ENCODE measurements at places on chromosomes 3 and 15.

GRCh38 chr3:24225385-24225950 is 269.2 kb downstream of the THRB start:
- no peak for DNase-seq

GRCh38 chr3:144308396-144308795 is 336.8 kb downstream of the DIPK2A start:
- DNase-seq: no peak

DNA sequence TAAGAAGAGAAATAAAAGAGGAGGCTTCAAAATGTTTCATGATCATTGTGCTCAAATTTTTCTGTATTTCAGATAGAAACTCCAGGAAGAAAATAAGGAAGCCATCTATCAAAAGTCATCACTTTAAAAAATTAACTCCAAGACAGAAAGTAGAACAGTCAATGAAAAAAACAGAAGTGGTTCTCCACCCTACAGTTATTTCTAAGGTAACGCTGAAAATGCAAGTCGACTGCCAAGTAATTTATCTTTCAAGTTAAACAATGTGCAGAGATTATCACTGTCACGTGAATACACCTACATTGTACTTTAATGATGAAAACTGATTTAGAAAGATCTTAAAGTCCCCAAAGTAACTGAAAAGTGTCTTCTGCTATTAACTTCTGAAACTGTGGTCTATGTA is 78.5 kb upstream of the SNRPA1 start:
- DNase-seq: no peak

DNA sequence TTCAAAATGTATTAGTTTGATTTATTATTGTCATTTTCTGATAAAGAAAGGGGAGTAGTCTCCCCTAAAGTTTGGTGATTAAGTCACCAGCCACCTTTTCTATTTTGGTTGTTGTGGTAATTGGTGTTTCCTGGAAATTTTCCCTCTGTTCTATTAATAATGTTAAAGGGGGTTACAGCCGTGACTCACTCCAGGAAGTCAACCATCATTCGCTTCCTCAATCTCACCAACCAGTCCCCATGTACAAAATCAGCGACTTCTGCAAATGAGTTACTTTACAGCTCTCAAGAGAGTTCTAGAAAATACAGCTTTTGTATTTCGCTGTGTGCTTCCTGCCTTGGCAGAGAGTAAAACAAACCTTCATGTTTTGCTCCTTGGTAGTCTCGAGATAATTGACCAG is 285.1 kb downstream of the LPP start:
- peak; percentile 9 for DNase-seq

DNA sequence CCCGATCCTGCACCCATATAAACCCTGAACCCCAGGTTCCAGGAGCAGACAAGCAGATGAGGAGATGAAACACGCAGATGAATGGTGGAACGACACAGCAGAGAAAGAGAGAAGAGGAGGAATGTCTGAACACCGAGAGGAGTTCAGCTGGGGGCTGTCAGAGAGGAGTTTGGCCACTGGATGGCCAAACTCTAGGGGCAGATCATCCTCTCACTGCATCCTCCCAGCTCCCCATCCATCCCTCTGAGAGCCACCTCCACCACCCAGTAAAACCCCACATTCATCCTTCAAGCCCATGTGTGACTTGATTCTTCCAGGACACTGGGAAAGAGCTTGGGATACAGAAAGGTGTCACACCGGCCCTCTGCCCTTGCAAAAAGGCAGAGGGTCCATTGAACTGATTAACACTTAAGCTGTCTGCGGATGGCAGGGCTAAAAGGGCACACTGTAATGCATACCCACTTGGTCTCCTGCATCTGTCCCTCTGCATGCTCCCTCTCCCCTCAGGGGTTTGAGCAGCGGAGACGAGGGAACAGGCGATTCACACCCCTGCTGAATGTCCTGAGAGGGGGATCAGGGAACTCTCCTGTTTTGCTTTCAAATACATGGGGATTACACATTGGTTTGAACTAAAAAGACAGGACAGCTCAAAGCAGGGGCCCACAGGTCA is 53.8 kb downstream of the TMED3 start:
- no peak for DNase-seq

- no peak for DNase-seq
Measured at GRCh38 chr3:5616873-5617272, 429.4 kb downstream of the EDEM1 start.

GRCh38 chr15:72820278-72820677 is 36.7 kb upstream of the ADPGK start:
- DNase-seq: no peak

DNA sequence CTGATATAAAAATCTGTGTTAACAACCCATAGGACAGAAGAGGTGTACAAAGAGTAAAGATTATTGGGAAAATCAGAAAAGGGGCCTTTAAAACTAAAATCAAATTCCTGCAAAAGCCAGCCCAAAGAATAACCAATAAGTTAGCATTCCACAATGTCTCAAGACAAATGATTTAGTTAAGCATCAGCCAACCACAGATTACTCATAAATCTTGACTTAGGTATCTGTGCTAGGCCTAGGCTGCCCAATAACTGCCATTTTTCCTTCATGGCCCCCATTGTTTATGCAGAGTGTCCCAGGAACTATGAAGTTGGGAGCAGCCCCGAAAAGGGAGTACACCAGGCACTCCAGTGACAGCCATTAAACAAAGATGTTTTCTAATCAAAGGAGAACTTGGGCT is 7.4 kb downstream of the TRANK1 start:
- DNase-seq: no peak

- DNase-seq: no peak
Measured at GRCh38 chr3:160016972-160017371, 28.3 kb downstream of the IL12A start.

DNA sequence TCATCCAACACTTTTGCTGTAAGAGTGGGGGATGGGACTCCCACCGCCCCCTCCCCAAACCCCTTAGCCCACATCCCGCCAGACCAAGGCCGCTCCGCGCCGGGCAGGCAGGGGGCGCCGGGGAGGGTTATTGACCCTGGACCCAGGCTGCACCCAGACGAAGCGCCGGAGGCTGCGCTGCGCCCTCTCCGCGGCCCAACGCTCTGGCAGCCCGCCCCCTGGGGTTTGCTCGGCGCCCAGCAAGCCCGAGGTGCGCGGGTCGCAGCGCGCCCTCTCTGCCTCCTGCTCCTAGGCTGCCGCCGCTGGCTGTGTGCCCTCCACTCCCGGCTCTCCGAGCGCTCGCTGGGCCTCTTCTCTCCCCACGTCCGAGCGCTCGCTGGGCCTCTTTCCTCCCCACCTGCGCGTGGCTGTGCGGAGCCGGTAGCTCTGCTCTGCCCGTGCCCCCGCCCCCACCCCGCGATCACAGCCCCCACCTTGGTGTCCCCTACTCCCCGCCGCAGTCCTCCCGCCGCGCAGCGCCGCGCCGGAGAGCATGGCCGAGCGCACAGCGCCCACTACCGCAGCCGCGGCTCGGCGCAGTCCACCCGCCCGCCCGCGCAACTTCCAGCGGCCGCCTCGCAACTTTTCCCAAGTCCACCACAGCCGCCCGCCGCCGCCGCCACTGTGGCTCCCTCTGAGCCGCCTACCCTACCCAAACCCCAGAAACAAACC is 1.2 kb downstream of the MECOM start:
- DNase-seq: peak; percentile 28

- peak; percentile 28 for DNase-seq
Measured at GRCh38 chr3:32460031-32460749, 42.5 kb downstream of the CMTM6 start.

DNA sequence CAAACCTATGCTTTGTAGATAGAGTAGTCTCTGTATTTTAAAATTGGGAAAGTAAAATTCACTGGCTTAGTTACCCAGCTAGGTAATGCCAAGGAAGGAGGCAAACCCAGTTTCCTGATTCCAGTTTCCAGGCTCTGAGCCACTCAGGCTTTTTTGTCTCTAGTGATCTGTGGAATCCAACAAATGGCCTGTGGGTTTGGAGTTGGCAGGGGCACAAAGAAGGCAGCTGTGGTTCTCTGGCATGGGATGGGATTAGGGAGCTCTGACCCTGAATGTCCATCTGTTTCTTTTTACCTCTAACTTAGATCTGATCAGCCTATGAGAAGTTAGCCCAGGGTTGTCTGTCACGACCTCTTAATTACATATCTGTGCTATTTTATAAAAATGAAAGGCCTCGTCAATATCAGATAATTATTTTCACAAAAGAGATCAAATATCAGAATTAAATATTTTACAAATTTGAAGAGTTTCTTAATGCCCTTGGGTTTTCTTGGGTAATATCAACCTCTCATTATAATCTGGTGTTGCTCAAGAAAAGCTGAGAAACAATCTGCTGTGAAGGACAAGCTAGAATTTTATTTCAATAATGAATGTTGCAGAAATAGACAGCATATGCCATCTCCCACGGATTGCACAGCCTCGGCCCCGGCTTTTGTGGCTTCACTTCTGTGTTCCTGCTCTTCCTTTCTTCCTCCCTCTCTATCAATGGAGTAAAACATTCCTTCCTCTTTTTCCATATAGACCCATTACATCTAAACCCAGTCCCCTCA is 63.7 kb upstream of the DAZL start:
- DNase-seq: no peak

- DNase-seq: no peak
Measured at GRCh38 chr15:78316283-78317083, 17.1 kb upstream of the SKIC8 start.

Data from stimulated activated CD4-positive, alpha-beta T cell treated with anti-CD3 and anti-CD28 coated beads, Interleukin-4, amount 100 ng/mL, for 48 hours (primary cell).